Activated CD4-positive, alpha-beta T cell treated with anti-CD3 and anti-CD28 coated beads, Interleukin-2, amount 50 U/mL, for 24 hours (primary cell): ENCODE measurements at places on chromosomes 7 and 10.

GRCh38 chr7:112296432-112296831 is 89.9 kb downstream of the ZNF277 start:
- DNase-seq: no peak

DNA sequence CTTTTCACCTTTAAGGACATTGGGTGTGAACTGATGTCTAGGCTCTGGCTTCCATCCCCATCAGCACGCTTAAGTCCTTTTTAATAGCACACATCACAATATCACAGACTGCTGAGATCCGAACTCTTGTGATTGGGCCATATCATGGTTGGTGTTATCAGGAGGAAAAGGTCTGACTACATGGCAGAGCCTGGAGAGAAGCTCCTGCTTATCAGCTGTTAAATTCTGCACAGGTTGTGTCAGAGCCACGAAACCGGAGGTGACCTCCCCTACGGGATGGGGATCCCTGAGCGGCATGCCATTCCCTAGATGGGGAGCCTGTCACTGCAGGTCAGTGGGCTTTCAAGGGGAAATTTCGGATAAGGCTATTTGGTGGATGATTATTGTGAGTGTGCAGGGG is 182.4 kb downstream of the INHBA start:
- DNase-seq: no peak

- DNase-seq: no peak
These were observed 11.0 kb downstream of the TWIST1 start for GRCh38 chr7:19106241-19107080.

DNA sequence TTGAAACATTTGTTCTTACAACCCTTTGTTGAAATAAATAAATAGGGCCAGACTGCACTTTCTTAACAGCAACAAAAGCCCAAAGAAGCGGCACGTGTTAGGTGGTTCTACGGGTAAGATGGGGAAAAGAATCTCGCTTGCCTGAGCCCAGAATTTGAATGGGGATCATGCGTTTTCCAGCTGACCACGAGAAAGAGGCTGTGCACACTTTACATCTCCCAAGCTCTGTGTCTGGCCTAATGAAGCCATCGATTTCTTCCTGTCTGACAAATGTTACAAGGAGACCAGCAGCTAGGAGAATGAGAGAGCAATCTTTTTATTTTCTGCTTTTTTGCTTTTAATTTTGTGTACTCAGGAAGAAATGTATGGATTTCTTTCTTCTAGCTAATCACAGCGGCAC is 52.2 kb downstream of the FRMD4A start:
- no peak for DNase-seq

GRCh38 chr7:142807855-142808460 is 37.2 kb downstream of the PRSS2 start:
- no peak for DNase-seq

- no peak for DNase-seq
These were observed 4.0 kb downstream of the GPR15LG start for GRCh38 chr10:84177541-84178141.

GRCh38 chr10:119481781-119482426 is 60.6 kb downstream of the RGS10 start:
- no peak for DNase-seq

GRCh38 chr7:104625956-104626355 is 297.6 kb downstream of the LHFPL3 start:
- DNase-seq: no peak

DNA sequence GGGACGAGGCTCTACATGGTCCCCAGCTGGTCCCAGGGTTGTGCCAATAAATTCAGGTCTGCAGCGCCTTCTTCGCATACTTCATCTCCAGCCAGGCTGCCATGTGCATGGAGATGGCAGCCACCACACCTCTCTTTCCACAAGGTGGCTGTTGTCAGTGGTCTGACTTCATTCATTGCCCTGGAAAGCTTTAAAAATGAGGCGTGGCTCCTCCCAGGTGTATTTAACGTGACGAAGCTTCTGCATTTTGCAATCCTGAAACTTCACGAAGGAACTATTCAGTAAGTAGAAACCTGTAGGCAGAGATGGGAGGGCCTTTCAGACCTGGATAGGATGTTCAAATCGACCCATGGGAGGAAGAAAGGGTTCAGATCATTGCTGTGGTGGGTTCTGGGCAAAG is 53.7 kb downstream of the PFKFB3 start:
- DNase-seq: no peak

DNA sequence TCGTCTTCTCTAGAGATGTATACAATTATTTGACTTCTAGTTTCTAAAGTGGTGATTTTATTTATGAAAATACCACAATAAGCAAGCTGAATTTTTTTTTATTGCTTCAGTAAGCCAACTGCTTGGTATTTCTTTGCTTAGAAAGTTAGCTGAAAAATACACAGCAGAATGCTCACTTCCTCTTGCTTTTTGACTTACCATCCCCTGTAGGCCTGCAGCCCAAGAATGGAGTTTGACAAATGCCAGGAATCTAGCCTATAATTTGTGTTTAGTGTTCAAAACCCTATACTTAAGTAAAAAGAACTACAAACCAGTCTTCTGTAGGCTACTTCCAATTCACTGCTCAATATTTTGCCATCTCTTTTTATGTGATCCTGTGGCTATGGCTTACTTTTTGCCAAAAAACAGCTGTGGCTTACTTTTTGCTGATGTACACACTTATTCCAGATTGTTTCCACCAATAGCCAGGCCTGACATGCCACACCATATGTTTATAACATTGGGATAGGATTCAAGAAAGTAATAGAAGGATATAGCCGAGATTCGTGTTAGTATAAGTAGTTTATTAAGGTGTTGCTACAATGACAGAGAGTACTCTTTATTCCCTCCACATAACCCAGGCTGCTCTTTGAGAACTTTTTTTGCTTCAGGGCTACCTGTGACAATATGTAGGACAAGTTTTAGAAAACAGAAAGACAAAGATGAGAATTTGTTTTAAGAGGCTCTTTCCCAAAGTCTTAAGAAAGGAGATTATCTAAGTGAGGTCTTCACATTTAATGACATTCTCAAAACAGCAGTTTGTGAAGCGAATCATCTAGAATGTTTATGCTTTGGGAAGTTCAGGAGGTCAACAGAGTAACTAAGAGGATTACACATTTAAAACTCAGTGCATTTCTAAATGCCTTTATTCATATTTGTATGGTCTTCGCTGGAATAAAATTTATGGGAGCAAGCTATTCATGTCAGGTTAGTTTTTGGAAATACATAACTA is 263.9 kb upstream of the FZD1 start:
- no peak for DNase-seq

DNA sequence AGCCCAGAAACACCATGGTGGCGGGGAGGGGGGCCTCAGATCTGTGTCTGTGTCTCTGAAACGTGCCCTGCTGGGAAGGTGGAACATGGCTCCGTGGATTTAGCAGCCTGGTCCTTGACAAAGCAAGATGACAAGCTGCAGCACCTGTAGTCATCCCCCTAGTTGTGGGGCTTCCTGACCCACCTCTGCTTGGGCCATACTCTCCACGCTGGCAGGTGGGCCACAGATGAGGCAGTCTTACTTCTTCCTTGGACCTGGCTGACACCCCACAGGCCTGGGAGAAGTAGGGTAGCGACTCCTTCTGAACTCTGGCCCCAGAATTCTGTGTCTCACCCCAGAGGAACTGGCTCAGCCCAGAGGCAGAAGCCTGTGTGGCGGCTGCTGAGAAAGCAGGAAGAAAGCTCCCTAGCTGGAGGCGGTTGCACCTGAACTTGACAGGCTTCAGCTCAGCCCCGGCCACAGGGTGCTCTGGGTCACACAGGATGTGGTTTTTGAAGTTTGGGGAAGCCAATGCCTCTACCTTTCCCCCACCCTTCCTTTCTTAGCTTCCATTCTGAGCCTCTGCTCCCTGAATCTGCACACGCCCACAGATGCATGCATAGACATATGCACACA is 113.9 kb downstream of the ABLIM1 start:
- peak; percentile 56 for DNase-seq

- DNase-seq: no peak
These were observed 150.4 kb downstream of the ACTR3B start for GRCh38 chr7:152909683-152910544.

- DNase-seq: no peak
These were observed 239.1 kb downstream of the KCNMA1 start for GRCh38 chr10:77398558-77398957.

DNA sequence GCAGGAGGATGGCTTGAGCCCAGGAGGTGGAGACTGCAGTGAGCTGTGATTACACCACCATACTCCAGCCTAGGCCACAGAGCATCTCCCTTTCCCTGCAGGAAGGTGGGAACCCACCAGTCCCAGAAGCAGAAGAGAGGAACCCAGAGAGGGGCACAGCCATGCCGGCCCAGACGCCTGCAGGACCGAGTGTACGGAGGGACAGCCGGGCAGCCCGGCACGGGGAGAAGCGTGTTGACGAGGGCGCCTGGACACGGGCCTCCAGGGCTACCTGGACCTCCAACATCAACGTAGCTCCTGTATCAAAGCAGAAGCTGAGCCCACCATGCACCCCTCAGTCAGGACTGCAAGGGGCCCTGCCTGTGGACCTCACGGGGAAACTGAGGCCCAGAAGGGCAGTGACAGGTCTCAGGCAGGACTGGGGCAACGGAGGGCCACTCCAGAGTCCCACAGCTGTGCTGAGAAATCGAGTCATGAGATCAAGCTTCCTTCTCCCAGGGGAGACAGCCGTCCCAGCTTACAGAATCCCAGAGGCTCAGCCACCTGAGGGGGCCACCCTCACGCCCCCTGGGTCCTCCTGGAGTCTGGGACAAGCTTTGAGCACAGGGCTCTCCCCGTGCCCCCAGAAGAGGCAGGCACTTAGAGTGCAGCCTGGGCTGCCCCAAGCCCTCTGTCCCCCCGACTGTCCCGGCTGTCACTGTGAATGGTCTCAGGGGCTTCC is 43.1 kb downstream of the TNRC18 start:
- DNase-seq: no peak

GRCh38 chr10:1598393-1599153 is 138.8 kb downstream of the ADARB2 start:
- DNase-seq: no peak

- no peak for DNase-seq
These were observed 211.4 kb upstream of the KLF14 start for GRCh38 chr7:130945411-130945811.

- DNase-seq: no peak
These were observed 111.1 kb downstream of the ADAM12 start for GRCh38 chr10:126277181-126277580.

GRCh38 chr10:31294558-31294957 is 24.5 kb upstream of the ZEB1 start:
- no peak for DNase-seq

- DNase-seq: no peak
These were observed 1.2 kb upstream of the GTPBP4 start for GRCh38 chr10:986881-987619.

DNA sequence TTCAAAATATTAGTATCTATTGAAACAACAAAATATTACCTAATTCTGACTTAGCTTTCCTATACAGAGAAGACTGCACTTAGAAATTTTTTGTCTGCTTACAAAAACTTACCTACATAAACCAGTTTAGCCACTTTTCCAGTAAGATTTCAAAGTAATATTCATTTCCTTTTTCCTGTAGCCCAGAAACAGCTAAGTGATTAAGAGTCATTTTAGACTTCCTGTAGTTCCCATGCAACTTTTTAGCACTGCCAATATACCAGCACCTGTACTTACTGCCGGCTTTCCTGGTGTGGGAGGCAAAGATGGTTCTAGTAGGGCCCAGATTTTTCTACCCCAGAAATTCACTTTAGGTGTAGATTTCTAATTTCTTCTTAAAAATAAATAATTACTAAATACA is 21.8 kb downstream of the NT5C2 start:
- DNase-seq: no peak

DNA sequence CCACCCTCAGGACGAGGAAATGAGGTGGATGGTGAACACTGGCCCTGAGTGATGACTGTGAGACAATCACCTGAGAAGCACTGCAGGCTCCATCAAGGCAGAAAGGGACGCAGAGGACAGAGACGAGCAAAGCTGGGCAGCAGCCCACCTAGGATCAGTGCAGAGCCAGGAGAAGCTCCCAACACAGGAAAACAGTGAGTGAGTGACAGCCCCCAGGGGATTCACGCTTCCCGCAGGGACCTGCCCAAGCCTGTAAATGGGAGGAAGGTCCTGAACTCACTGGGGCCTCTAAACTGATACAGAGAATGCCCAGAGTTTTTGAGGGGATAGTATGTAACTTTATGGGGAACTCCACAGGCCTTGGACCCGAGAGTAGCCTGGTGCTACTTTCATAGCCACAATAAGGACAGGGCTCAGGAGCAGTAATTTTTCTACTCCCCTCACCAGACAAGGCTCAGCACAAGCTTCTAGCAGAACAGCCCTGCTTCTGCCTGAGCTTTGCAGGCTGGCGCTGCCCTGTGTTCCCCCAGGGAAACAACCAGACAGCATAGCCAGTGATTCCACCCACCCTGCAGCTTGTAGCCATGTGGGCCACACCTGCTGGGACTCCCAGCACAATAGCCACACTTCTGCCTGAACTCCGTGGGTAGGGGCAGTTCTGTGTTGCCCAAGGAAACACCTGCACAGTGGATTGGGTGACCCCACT is 708.4 kb downstream of the POM121L12 start:
- DNase-seq: no peak

DNA sequence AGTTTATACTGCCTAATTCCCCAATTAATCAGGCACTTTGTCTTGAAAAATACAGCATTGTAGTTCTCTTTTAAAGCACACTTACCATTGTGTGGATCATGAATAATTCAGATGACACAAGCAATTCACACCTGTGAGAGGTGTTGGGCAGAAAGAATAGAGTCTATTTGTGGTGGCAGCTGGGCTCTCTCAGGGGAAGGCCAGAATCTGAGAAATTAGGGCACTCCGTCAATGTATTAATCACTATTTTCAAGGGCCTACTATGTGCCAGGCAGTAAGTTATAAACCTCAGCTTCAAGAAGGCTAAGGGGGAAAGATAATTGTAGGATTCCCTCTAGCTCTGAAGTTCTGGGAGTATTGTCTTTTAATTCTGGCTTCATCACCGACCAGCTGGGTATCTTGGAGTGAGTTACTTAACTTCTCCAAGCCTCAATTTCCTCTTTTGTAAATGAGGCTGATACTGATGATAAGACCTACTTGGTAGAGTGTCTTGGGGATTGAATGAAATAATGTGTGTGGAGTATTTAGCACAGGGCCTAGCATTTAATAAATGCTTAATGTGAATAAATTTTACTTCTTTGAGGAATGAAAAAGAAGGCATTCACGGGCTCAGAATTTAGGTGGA is 2.5 kb downstream of the CHN2 start:
- no peak for DNase-seq

DNA sequence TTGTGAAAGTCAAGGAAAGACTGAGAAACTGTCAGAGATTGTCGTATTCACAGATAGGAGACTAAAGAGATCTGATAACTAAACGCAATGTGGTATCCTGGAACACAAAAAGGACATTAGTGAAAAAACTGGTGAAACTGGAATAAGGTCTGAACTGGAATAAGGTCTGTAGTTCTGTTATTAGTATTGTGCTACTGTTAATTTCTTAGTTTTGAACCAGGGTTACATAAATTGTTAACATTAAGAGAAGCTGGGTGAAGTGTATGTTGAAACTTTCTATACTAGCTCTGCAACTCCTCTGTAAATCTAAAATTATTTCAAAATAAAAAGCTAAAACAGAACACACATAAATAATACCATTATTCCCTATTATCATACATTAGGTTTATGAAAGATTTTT is 3.4 kb upstream of the NT5C2 start:
- no peak for DNase-seq

- no peak for DNase-seq
These were observed 47.2 kb upstream of the MKI67 start for GRCh38 chr10:128173386-128173785.

- no peak for DNase-seq
These were observed 83.1 kb downstream of the LRRN3 start for GRCh38 chr7:111173990-111174389.
